ENCODE measurements at places on chromosomes 6 and 20.
A peak's percentile ranks its signal among the peaks of the same experiment; 100 is the strongest.

DNA sequence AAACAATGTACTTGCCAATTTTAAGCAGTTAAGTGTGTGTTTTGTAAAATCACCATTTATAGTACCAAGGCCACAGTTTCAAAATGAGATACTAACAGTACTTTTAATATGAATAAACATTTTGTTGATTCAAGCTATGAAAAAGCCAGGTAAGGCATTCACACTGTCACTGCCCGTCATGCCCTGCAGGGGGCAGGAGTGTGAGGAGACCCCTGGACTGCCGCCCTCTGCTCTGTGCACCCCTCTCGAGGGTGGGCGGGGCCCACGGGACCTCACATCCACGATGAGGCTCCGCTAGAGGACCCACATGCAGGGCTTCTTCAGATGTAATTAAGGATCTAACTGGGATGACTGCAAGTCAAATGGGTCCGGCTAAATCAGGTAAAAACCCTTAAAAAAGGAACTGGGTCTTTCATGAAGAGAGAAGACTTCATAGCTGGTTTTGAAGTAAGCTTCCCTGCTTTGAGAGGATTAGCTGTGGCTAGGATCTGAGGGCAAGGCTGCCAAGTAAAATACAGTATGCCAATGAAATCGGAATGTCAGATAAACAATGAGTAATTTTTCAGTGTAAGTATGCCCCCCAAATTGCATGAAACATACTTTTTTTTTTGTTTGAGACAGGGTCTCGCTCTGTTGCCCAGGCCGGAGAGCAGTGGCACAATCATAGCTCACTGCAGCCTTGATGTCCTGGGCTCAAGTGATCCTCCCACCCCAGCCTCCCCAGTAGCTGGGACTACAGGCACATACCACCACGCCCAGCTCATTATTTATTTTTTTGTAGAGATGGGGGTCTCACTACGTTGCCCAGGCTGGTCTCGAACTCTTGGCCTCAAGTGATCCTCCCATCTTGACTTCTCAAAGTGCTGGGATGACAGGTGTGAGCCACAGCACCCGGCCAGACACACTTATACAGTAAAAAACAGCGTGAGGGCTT is 18.7 kb downstream of the DIDO1 start:
- no peak for DNase-seq

DNA sequence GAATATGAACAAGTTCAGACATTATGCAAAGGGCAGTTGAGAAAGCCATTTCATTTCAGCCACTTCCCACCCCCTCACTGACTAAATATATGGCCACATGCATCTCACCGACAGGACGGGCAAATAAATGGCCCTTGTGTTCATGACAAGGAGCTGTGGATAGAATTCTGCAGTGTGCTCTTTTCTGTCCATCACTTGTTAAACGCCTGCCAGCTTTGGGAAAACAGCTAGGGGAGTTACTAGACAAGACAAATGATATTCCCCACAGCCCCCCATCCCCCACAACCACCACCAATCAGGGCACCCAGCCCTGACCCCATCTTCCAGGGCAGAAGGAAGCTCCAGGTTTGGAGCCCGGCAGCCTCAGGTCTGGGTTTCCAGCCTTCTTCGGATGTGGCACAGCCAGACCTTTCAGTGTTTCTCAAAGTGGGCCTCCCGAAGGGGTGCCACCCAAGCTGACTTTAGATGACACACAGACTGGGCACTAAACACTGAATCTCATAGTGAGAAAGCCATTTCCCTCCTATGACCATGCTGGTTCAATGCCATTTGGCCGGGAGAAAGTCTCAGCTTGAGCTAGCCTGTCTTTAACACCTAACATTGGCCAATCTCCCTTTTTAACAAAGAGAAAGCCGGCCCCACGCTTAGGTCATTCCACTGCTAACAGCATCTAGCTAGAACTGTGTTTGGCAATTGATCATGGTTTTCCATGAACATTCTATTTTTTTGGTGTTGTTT is 4.0 kb upstream of the RIPOR3 start:
- DNase-seq: no peak

GRCh38 chr20:51740838-51741237 is 27.4 kb downstream of the ATP9A start:
- no peak for DNase-seq

- DNase-seq: no peak
These were observed 317.0 kb downstream of the CDC5L start for GRCh38 chr6:44704240-44705150.

DNA sequence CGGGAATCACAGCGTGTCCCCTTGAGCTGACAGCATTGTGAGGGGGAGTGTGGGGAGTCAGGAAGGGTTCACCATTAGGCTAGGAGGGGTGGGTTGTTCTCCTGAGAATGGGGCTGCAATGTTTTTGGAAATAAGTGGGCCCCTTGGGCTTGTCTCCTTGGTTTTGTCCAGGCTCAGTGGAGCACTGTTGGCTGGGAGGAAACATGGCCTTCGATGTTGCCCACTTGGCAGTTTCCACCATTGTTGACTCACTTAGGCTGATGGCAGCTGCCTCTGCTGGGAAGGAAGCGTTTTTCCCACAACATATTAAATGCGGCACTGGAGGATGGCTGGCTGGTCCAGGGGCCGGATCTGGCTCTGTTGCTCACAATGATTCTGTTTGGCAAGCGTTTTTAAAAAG is 512.1 kb downstream of the QKI start:
- DNase-seq: no peak

- DNase-seq: no peak
These were observed 71.8 kb downstream of the GPR6 start for GRCh38 chr6:110049696-110050439.

DNA sequence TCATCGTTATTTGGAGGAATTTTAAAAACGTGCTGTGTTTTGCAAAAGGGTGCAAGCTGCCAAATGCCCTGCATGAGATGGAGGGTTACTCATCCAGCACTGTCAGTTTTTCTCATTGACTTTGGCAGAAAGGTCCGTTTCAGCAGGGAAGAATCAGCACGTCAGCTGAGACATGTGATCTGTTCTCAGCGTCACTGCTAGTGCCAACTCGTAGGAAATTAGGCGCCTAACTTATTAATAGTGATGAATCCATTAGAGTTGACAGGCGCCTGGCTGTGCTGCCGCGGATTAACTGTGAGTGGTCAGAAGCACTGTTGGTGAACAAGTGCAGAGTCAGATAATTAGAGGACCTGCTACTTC is 175.5 kb upstream of the FOXQ1 start:
- no peak for DNase-seq

GRCh38 chr20:219290-220115 is 7.6 kb upstream of the DEFB129 start:
- DNase-seq: peak; percentile 40

GRCh38 chr6:5085648-5086293 is 630 bp downstream of the PPP1R3G start:
- DNase-seq: no peak

- DNase-seq: no peak
These were observed 298.8 kb upstream of the FERMT1 start for GRCh38 chr20:6421321-6422248.

- DNase-seq: no peak
These were observed 79.8 kb upstream of the KCNK16 start for GRCh38 chr6:39402239-39402751.

DNA sequence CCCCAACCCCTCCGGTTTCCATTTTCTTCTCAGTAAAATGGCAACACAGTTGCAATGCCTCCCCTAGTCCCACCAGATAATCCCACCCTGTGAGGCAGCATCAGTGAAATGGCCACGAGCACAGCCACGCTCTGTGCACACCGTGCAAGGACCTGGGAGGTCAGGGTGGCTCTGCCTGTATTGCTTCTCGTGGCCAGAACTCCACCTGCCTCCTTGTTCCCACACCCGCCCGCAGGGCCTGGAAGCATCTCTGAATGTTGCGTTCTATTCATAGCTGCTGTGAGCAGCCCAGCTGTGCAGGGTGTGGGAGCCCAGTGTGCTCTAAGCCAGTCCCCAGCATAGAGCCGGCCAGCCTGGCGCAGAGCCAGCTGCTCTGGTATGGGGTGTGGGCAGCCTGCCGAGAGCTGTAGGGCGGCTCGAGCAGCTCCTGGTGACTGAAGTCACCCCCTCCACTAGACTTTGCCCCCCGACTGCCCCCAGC is 161.1 kb downstream of the DLL1 start:
- DNase-seq: no peak
